ENCODE measurements at places on chromosomes 11 and 22. TPM values are rescaled to one million over a fixed set of nuclear protein-coding genes. Genes with fewer than 3 reads are reported as not detected.
A peak's percentile ranks its signal among the peaks of the same experiment; 100 is the strongest.

DNA sequence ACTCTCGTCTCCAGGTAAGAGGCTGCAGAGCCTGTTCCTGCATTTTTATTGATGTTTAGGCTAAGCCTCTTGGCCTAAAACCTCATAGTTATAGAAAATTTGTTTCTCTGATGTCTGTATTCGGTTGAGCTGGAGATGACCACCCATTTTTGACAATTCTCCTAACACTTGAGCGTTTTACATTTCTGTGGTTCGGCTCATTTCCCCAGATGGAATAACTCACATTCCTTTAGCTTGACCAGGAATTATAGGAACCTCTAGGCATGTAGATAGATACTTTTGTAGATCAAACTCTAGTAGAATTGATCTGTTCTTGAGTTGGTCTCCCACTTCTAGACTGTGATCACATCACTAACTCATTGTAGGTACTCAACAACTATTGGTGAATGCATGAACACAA, 172.6 kb upstream of the CADM1 start:
- no peak for DNase-seq

- DNase-seq: peak; percentile 60
These were observed 112.0 kb upstream of the ARHGAP42 start for GRCh38 chr11:100574894-100575769.

DNA sequence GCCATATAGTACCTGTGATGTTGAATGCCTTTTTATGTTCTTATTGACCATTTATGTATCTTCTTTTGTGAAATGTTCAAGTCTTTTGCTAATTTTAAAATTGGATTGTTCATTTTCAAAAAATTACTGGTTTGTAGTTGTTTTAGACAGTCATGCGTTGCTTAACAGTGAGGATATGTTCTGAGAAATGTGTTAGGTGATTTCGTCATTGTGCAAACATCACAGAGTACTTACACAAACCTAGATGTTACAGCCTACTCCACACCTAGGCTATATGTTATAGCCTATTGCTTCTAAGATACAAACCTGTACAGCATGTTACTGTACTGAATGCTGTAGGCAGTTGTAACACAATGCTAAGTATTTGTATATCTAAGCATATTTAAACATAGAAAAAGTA, 32.5 kb downstream of the PDE3B start:
- DNase-seq: no peak

DNA sequence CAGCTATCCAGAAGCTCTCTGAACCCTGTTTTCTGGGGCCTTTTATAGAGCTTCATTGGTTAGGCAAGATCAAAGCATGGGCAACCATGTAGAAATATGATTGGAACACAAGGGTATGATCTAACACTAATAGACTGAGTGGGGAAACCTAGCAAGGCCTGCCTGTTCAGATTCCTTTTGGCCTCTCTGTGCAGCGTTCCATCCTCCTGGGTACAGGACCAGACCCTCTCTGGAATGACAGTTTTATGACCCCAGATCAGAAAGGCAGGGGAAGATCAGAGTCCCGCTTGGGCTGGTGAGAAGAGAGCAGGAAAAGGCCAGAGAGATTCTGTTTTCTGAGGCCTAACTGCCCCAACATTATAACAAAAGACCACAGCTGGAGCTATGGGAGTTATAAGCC, 36.7 kb upstream of the VWA5A start:
- DNase-seq: no peak

GRCh38 chr11:102637731-102638130, 12.6 kb upstream of the MMP20 start:
- no peak for DNase-seq

- DNase-seq: no peak
These were observed 5.1 kb downstream of the MB start for GRCh38 chr22:35611891-35612576.

DNA sequence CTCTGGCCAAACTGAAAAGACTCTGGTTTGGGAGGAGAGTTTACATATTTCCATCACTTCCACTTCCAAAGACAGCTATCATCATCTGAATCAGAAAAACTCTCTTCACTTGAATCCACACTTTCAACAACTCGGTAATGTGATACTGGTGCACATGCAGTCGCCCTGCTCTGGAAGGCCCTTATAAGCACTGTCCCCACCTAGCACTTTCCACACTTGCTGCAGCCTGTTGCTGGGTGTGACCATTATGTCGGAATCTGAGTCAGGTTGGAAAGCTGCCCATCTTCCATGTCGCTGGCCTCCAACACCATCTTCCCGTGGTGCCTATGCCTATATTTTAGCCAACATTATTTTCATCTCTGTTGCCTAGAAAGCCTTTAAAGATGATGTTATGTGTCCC, 1.1 kb upstream of the OR10A5 start:
- no peak for DNase-seq

Gene TRIM48
- not detected for polyA plus RNA-seq
